HEK293T (cell line): ENCODE measurements at places on chromosomes 4 and X.
A peak's percentile ranks its signal among the peaks of the same experiment; 100 is the strongest.

GRCh38 chr4:53376900-53377299, 541 bp upstream of the FIP1L1 start:
- no peak for DNase-seq

DNA sequence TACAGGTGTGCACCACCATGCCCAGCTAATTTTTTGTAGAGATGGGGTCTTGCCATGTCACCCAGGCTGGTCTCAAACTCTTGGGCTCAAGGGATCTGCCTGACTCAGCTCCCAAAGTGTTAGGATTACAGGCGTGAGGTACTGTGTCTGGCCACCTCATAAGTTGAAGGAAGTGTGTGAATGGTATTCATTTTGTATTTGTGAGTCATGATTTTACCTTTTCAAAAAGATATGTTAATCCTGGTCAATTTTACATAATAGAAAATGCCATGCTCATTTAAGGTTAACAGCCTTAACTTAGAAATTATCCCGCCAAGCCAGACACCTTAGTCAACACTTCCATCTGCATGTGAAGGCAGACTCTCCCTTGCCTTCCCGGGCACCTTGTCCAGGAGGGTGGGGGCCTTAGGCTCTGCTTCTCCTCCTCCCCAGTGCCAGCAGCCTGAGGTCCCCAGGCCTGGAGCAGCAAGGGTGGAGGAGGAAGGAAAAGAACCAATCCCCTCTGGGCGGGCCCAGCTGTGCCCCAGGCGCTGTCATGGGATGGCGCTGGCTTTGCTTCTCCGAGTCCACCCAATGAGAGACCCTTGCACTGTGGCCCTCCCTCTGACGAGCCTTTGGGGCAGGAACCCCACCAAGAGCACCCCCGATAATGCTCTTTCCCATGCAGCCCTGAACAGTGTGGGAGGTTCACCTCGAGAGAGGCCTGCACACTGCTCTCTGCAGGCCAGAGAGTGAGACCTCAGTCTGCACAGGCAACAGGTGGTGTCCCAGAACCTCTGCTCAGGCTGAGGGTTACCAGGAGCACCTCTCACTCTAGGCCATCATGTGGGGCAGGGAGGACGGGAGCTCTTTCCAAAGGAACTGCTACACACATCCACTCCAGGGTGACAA, 37.3 kb downstream of the RNF212 start:
- no peak for DNase-seq

GRCh38 chr4:32697281-32697814, 1977.2 kb downstream of the PCDH7 start:
- no peak for DNase-seq

- no peak for DNase-seq
Observed at GRCh38 chr4:93896516-93896915, 68.0 kb downstream of the ATOH1 start.

- no peak for DNase-seq
Observed at GRCh38 chr4:127379499-127379898, 253.3 kb upstream of the INTU start.

DNA sequence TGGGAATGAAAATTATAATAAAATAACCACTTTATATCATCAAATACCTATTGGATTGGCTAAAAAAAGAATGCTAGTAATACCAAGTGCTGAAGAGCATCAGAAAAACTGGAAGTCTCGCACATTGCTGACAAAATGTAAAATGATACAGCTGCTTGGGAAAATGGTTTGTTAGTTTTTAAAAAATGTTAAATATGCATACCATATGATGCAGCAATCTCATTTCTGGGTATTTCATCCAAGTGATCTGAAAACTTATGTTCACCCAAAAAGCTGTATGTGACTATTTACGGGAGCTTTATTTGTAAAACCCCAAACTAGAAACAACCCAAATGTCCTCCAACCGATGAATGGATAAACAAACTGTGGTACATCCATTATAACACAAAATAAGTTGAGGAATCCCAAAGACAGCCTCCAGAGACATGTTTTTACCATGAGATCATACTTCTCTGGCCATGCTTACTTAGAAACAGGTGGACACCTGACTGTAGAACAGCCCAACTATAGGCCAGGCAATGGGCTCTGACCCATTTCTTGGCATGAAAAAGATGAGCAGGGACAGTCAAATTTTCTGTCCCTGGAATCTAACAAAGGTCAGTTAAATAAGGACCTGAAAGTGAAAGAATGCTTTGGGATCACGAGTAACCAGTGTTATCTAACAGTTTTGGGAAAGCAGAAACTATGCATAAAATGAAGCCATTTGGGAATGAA, 47.5 kb upstream of the FAM120C start:
- DNase-seq = no peak

DNA sequence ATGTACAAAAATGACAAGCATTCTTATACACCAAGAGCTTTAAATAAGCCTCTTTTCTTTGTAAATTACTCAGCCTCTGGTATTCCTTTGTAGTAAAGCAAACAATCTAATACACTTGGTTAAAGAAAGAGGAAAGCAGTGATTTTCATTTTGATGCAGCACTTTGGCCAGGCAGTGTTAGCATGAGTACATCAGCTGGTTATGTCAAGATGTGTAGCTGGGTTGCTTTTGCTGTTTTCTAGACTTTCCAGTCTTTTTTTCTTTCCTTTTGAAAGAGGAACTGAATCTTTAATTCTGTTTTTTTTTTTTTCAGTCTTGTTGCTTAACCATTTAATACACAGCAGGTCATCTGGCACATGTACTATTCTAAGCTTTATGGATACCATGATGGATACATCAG, 167.1 kb upstream of the AADAT start:
- no peak for DNase-seq

- no peak for DNase-seq
Observed at GRCh38 chr4:107618656-107619055, 101.4 kb downstream of the PAPSS1 start.

GRCh38 chr4:46945062-46945461, 36.0 kb upstream of the COX7B2 start:
- no peak for DNase-seq

- no peak for DNase-seq
Observed at GRCh38 chr4:106344647-106344970, 24.0 kb downstream of the GIMD1 start.

GRCh38 chr4:87356832-87357526, 34.0 kb downstream of the HSD17B11 start:
- DNase-seq = no peak

DNA sequence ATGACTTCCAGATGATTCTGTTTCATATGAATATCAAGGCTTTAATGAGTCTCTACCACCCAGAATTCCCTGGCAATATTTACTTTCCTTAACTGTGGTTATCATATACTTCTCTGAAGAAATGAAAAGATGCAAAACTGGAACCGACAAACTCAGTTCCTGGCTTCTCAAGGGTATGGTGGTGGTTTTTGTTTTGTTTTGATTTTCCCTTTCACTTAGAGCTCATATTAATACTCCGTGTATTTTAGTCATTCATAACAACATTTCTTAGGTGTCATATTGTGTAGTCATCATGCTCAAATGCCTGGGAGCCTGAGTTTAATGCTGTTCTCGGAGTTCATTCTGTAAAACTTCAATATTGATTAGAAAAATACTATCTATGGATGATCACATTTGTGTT, 665 bp downstream of the TRPC5OS start:
- DNase-seq = no peak

DNA sequence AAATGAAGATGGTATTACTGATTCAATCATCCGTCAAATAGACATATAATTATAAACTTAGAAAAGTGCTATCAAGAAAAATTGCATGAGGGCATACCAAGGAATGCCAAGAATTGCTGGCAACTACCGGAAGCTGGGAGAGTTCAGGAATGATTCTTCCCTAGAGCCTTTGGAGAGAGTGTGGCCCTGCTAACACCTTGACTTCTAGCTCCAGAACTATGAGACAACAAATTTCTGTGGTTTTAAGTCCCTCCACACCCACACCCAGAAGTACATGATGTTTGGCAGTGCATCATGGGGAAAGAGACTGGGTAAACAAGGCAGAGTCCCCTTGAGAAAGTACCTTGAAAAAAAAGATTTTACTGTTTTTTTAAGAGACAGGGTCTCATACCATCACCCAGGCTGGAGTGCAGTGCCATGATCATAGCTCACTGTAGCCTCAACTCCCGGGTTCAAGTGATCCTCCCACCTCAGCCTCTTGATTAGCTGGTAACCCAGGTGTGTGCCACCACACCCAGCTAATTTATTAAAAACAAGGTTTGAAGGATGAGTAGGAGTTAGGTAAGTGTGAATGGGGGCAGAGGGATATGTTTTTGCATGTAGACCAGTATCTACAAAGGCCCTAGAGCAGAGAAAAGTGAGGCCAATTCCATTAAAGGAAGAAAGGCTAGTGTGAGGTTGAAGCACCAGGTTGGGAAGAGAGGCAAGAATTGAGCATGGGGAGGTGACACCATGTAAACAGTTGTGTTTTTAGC, 53.1 kb downstream of the GSX2 start:
- DNase-seq = no peak

DNA sequence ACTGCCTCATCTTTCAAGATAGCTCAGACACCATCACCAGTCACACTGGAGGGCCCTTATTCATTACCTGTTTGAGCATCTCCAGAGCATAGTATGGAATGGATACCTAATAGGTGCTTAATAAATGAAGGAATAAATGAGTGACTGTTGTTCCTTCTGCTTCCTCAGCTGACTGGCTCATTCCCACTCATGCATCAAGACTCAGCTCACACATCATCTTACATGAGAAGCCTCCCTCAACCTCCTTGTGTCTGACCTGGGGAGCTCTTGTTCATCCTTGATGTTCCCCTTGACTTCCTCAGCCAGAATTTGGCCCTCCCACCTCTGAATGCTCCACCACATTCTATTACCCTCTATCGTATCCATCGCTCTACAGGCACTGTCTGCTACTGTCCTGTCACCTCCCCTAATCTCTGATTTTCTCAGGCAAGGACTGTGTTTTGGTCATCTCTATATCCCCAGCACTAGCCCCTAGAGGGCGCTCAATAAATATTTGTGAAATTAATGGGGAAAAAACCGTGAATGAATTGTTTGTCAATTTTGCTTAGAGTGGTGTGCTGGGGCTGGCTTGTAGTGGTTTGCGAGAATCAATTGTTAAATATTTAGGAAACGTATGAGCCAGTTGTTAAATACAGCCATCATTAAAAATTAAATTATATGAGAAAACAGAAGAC, 88.3 kb downstream of the NHSL2 start:
- peak; percentile 65 for DNase-seq

GRCh38 chr4:68476191-68476590, 28.9 kb downstream of the TMPRSS11E start:
- DNase-seq = no peak

- DNase-seq = peak; percentile 71
Observed at GRCh38 chrX:16869393-16870094, 618 bp downstream of the RBBP7 start.

- DNase-seq = no peak
Observed at GRCh38 chrX:107861056-107861455, 35.4 kb downstream of the MID2 start.

DNA sequence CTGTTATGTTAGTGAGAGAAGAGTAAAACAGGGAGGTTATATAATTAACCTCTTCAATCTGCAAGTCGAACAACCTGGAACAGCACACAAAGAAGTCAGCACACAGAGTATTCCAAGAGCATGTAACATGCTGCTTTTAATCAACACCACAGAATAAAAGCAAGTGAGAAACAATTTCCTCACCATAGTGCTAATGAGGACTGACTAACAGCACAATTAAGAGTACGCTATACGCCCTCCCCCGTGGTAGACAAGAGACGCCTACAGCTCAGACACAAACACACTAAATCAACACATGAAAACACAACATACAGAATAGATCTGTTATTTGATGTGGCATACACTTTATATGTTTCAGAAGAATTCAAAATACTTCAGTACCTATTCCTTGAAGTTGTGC, 103.0 kb downstream of the PPP3CA start:
- DNase-seq = no peak

DNA sequence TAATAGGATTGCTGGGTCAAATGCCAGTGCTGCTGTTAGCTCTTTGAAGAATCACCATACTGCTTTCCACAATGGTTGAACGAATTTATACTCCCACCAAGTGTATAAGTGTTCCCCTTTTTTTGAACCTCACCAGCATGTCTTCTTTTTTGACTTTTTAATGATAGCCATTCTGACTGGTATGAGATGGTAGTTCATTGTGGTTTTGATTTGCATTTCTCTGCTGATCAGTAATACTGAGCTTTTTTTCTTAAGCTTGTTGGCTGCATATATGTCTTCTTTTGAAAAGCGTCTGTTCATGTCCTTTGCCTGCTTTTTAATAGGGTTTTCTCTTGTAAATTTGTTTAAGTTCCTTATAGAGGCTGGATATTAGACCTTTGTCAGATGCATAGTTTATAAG, 14.8 kb downstream of the USP38 start:
- DNase-seq = no peak

- no peak for DNase-seq
Observed at GRCh38 chr4:90943311-90943710, 816.1 kb downstream of the CCSER1 start.

- no peak for DNase-seq
Observed at GRCh38 chrX:149074398-149074797, 430.7 kb downstream of the IDS start.

DNA sequence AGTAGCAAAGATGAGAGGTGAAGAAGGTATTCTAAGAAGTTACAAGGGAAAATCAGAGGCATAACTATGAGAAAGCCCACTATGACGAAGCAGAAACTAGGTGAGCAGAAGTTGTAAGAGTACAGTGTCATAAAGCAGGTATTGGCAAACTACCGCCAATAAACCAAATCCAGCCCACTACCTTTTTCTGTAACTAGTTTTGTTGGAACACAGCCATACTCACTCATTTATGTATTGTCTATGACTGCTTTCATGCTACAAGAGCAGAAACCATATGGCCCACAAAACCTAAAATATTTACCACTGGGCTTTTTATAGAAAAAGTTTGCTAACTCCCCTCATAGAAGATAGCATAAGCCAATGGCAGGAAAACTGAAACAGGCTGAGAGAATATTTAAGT, 31.8 kb upstream of the ZCCHC13 start:
- DNase-seq = no peak

GRCh38 chr4:174554231-174554728, 32.0 kb upstream of the HPGD start:
- no peak for DNase-seq

DNA sequence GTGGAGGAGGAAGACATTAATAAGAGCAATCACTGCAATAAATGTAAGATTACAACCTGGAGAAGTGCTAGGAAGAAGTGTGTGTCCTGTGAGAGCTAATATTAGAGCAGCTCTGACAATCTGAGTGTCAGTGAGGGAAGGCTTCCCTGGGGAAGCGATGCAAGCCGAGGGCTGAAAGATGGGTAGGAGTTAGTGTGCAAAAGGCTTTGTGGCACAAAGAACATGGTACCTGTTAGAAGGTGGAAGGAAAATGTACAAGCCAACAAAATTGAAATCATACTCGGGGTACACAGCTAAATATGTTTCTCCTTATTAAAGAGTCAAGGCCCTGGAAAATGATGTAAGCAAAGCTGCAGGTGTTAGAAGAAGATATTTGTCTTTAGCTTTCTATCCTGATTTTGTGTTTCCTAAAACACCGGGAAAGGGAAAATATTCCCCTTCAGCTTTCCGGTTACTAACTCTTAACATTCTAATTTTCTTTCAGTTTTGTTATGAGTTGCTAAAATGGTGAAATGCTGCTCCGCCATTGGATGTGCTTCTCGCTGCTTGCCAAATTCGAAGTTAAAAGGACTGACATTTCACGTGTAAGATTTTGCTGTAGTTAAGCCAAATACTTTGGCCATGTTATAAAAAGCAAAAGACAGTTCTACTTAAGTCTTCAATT, 808 bp downstream of the THAP6 start:
- no peak for DNase-seq
